Thoracic aorta (tissue), 2 donors: ENCODE measurements at places on chromosomes 6 and 20. TPM values are rescaled to one million over a fixed set of nuclear protein-coding genes. Genes with fewer than 3 reads are reported as not detected.

The BPIFB4 gene
- total RNA-seq = not detected

The BPIFA1 gene
- not detected for total RNA-seq

The FAM217A gene
- not detected for total RNA-seq

The ATXN1 gene
- total RNA-seq = 62.4 TPM

The SLC22A1 gene
- total RNA-seq = 1.6 TPM
